ENCODE measurements at places on chromosomes 1 and 21. TPM values are rescaled to one million over a fixed set of nuclear protein-coding genes. Genes with fewer than 3 reads are reported as not detected.

DNA sequence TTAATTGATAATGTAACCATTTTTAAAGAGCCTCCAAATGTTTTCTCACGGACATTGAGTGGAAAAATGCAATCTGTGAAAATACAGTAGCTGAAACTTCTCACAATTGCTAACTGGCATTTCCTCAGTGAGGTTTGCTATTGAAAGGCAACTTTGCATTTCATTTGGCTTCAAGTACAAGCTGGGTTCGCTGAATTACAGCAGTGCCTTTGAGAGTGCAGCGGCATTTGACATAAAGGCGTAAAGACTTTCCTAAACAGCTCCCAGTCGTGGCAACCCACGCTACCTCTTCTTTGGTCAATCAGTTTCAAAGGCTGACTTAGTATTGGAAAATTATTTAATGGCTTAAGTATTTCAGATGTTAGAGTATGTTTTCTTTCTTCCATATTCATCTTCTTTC, 39.3 kb upstream of the ZBTB18 start:
- no peak for DNase-seq

GRCh38 chr1:25866288-25866687, 7.0 kb upstream of the AUNIP start:
- DNase-seq = no peak

The VASH2 gene
- total RNA-seq = 2.2 TPM

DNA sequence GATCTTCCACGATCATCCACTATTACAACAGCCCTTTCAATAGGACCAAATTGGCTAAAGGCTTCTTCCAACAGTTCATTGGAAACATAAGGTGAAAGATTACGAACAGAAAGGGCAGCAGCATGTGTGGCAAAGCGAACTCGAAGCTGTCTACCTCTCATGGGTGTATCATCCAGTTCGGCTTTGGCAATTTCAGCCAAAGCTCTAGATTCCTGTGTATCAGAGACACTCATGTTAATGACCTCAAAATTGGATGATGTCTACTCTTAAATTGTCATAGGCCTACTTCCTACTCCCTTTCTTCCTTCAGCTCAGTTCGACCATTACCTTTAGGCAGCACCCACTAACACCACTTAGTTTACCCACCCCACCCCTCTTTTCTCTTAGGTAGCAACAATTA, 2.2 kb downstream of the SFPQ start:
- DNase-seq = no peak

GRCh38 chr1:55368698-55369097, 153.5 kb upstream of the USP24 start:
- DNase-seq = no peak

DNA sequence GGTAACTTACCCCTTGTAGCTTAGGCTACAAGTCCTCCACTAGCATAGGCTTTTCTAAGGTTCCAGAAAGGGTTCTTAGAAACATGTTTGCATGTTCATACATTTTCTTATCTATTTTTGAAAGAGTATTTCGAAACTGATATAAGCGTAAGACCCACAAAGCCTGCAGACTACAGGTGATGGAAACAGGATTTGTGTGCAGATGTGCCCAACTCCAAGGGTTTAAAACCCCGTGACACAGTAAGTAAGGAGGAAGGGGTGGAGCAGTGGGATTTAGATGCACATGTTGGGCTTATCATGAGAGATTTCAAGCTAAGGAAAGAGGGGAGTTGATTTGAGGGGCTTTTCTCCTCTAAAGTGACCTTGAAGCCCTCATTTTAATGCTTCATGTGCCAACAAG, 164.7 kb downstream of the LTN1 start:
- DNase-seq = no peak

DNA sequence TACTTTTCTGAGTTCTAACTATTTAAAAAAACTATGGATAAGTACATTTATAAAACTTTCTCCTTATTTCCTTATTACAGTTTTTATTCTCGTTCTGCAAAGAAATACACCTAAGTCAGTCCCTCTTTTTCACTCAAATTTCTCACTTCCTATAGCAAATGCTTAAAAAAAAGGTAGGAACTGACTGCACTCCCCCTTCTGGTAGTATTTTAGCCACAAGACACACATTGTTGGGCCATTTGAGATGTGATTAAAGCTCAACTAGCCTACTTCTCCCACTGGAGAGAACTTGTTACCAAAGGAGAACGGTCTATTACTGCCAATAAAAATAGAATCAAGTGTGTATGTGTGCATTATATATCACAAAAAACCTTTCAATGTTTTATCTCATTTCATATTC, 521.9 kb upstream of the PRMT6 start:
- DNase-seq = no peak

The KRTAP11-1 gene
- not detected for total RNA-seq

DNA sequence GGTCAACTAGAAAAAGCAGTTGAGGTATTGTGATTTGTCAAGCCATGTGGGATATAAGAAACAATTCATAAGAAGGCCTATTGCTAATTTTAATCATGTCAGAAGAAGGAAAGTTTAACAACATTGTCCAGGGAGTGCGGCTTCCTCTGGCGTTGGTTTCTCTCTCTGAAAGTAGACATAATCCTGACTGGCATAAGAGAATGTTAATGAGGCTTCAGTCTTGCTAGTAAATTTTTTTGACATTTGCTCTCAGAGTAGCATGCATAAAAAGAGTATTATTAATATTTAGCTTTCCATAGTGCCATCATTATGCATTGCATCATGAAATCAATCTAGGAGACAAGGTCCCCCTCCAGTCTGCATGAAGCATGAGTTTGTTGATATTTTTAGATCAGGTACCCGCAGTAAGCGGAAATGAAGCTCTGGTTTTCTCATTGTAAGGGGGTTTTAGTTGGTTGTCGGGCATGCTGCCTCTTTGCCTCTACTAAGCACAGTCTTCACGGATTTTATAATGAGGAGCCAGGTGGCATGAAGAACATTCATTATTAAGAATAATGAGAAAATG, 12.8 kb upstream of the PRDM2 start:
- DNase-seq = no peak

The ZNF593OS gene
- total RNA-seq = not detected

- DNase-seq = no peak
Observed at GRCh38 chr1:103986792-103987191, 237.1 kb downstream of the AMY1C start.

The NHLH1 gene
- total RNA-seq = not detected

GRCh38 chr1:79010589-79010988, 4.1 kb upstream of the ADGRL4 start:
- no peak for DNase-seq

DNA sequence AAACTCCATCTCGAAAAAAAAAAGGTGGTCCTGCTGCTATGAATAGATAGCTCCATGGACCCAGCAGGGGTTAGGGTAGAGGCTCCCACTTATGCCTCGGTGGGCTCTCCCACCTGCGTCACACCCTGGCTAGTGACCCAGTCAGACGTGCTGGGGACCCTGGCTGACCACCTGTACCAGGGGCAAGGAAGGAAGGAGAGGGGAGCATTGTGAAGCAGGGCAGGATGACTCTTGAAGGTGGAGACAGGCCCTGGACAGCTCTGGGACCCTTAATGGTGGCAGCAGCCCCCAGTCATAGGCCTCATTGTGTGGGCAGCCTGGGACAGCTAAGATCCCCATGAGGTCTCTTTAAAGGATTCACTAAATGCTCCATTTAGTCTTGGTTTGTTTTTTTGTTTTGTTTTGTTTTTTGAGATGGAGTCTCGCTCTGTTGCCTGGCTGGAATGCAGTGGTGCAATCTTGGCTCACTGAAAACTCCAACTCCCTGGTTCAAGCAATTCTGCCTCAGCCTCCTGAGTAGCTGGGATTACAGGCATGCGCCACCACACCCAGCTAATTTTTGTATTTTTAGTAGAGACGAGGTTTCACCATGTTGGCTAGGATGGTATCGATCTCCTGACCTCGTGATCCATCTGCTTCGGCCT, 10.4 kb upstream of the SNAPIN start:
- peak; percentile 10 for DNase-seq

All from Right ventricle myocardium superior (tissue), 1 donor.